ENCODE measurements at places on chromosomes 12 and 14.
A peak's percentile ranks its signal among the peaks of the same experiment; 100 is the strongest.

DNA sequence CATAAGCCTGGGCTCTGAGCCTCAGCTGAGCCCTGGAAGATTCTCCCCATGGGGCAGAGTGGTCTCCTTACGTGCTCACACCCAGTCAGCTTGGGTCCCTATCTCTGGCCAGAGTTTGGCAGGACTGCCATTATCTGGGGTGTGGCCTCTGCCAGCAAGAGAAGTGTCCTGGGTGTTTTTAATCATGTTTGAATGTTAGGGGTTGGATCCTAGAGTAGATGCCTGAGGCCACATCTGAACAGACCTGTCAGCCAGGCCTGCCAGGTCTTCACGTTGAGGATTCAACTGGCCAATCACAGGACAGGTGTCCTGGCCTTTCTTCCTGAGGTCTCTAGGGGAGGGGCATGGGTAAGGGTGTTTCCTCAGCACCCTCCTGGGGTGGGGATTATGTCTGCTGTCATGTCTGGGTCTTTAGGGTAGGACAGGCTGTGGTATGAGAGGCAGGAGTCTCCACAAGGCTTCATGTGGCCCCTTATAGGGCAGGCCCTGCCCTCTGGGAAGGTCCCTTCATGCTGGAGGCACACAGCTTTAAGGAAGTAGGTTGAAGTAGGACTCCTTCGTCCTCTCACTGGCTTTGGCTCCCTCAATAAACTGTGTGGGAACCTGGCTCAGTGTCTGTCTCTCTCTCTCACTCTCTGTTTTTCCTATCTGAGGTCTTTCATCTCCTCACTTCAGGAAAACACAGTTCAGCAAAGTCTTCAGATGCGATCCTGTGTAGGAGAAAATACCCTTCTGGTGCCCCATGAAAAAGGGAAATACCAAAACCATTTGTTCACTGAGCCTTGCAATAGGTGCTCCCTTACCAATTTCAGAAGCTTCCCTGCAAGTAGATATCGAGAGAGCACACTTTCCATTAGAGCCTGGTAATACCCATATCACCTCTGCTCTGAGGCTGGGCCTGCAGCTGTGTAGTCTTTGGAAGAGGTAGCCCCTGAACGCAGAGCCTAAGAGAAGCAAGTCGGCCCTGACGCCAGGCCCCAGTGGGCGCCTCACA, 6.7 kb upstream of the FITM1 start:
- no peak for DNase-seq

- no peak for DNase-seq
Observed at GRCh38 chr12:105363890-105364289, 33.4 kb downstream of the C12orf75 start.

DNA sequence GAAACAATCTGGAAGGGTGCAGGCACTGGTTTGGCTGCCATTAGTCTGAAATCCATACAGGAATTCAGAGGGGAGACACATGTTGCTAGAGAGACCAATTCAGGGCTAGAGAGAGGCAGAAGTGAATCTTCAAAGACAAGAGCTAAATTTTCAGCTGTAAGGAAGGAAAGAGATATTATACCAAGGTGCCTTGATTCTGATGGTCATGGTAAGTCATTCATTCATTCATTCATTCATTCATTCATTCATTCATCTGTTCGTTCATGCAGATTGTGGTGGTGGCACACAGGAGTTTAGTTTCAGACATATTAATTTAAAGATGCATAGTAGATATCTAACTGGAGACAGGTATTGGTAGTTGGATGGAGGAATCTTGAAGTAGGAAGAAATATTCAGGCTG, 1493.5 kb upstream of the TMEM132C start:
- DNase-seq, result no peak

GRCh38 chr14:93017301-93017797, 94.4 kb downstream of the CHGA start:
- DNase-seq, result no peak

DNA sequence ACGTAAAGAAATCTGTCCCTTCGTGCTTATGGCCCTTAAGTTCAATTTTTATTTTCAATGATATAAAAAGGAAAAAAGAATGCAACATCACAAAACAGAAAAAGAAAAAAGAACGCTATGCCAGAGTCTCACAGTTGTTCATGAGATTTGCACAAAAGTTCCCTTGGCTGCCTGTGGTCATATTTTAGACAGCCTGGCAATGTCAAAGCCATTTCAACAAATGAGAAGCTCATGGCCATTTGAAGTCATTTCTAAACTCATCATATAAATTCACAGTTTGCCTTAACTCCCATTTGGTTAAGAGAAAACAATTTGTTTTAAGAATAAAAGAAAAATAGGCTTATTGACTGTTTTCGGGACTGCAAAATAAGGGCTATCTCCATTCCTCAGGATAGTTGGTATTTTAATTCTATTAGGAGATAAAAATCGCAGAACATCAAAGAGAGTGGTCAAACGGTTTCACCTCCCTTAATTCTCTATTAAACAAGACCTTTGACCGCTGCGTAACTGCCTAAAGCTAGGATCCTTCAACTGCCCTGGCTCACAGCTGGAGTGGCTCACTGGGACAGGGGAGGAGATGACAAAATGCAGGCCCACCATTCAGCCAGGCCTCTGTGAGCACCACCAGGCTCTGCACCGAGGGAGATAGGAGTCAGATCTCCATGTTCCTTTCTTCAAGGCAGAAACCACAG, 119.2 kb upstream of the DAAM1 start:
- DNase-seq, result no peak

DNA sequence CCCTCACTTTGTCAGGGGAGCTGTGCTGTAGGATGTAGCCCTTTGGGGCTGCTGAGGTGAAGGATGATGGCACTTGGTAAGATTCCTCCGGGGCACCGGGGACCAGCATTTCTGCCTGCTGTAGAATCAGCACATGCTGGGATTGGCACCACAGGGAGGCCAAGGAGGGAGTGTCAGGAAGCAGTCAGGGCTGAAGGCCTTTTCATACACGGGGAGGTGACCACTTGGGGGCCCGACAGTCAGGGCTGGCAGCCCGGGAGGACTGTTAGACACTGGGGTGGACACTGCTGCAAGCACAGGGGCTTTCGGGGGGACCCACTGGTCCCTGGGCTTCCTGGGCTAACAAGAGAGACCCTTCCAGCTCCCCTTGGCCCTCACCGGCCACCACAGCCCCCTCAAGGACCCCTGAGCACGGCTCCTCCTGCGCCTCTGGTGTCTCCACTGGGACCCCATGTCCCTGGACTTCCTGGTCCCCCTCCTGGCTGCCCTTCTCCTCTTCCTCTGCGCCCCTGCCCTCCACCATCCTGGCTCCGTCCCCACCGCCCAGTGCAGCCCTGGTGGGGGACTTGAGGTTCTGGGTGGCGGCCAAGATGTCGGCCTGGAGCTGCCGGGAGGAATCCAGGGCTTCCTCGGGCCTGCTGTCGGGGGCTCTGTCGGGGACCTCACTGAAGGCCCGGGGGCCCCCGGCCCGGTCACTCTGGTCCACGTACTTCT, 6.5 kb downstream of the TMEM119 start:
- DNase-seq, result no peak

- DNase-seq, result peak; percentile 41
Observed at GRCh38 chr12:106282457-106283097, 20.0 kb upstream of the TCP11L2 start.

GRCh38 chr12:109987615-109988014, 8.6 kb downstream of the GIT2 start:
- no peak for DNase-seq

- DNase-seq, result no peak
Observed at GRCh38 chr12:75859868-75860267, 171.7 kb downstream of the PHLDA1 start.

GRCh38 chr14:100212476-100213333, 26.2 kb upstream of the YY1 start:
- DNase-seq, result no peak

Data from HTR-8/SVneo (cell line).